ENCODE measurements at places on chromosomes 7 and 10.

GRCh38 chr10:110366635-110367034 lies 61.9 kb upstream of the SMNDC1 start:
- DNase-seq = no peak

GRCh38 chr7:144459635-144460034 lies 56.1 kb upstream of the NOBOX start:
- DNase-seq = no peak

DNA sequence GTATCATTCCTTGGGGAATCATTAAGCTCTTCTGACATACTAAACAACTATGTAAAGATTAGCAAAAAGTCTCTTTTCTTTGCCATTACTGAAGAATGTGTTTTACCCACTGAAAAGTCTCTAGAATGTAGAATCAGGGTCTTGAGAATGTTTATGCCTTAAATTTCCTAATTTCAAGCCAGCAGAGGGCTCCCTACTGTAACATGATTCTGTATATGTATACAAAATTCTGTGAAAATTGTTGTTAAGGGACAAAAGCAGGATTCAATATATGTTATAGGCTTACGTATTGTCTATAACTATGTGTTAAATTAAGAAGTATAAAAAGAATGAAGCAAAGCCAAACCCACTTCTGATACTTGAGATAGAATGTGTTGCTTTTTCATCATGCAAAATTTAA lies 296.9 kb upstream of the DGKB start:
- no peak for DNase-seq

DNA sequence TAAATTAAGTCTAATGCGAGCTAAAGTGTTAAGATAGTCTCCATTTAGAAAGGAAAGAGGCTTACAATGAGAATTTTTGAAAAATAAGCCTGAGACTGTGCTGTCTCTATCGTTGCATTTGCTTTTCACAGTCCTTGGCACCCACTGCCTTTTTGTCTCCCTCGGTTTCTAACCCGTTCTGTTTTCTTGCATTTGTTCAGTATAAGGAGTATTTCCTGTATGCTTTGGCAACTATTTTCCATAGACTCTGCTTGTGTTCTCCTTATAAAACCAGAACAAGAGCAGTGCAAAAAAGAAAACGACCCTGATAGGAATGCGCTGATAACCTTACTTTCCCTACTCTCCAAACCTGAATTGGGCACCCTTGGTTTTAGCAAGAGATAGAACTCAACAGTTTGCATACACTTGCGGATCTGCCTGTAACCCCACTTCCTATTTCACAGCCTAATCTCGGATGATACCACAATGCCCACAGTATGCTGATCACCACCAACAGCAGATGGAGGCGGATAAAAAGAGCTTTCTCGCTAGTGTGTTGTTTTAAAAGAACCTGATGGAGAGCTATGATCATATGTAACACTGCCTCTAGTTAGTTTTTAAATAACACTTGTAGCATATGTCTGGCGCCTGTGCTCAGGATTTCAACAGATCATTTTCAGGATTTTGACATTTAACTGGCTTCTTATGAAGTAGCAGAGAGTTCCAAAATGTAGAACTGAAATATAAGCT lies 1.6 kb upstream of the ARHGAP12 start:
- DNase-seq = no peak

DNA sequence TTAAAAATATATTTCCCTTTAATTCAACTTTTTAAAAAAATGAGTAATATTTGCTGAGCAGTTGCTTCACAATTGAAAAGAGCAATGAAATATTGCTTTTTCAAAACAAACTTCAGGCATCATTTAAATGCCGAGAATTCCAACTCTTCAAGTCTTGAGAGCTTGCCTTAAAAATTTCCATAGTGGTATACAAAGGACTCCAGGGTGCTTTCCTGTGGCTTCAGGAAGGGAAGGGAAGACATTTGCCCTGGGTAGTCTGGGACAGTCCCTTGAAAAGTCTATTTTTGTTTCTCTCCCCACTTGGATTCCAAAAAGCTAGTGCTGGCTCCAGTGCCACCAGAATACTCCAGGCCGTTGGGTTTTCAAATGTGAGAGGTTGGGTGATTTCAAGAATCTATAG lies 71.7 kb downstream of the HYCC1 start:
- no peak for DNase-seq
